Muscle of back (tissue), 13 donors: ENCODE measurements at places on chromosomes 6 and 20. TPM values are rescaled to one million over a fixed set of nuclear protein-coding genes. Genes with fewer than 3 reads are reported as not detected.

- no peak for DNase-seq
Observed at GRCh38 chr20:62508641-62509051, 32.9 kb upstream of the GATA5 start.

DNA sequence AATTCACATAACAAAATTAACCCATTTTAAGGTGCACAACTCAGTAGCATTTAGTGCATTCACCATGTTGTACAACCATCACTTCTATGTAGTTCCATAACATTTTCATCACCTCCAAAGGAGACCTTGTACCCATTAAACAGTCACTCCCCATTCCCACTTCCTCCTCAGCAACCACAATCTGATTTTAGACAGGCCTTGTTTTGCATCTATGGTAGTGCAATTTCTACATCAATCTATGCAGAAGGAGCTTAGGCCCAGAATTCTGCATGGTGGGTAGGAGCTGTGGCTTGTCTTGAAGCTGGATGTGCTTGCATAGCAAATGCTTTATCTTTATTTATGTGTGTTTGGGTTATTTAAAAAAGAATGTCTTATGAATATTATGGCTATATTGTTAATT lies 13.5 kb upstream of the HLA-DQA1 start:
- no peak for DNase-seq

DNA sequence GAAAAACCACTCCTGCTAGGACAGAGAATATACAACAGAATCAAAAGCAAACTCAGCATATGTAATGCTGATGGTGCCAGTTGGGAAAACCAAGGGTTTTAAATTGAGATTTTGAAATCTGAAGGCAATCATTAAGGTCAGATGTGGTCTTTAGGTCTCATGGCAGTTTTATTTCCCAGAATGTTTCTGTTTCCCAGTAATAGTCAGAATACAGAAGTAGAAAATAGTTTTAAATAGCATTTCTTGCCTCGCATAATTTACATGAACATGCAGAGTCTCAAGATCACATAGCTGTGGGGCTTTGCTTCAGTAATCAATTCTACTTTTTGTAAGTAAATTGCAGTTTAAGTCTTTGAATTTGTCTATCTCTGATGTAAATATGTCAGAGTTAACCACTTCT lies 58.1 kb downstream of the RNF144B start:
- no peak for DNase-seq

GRCh38 chr6:82015526-82015925 lies 232.0 kb downstream of the IBTK start:
- DNase-seq: no peak

DNA sequence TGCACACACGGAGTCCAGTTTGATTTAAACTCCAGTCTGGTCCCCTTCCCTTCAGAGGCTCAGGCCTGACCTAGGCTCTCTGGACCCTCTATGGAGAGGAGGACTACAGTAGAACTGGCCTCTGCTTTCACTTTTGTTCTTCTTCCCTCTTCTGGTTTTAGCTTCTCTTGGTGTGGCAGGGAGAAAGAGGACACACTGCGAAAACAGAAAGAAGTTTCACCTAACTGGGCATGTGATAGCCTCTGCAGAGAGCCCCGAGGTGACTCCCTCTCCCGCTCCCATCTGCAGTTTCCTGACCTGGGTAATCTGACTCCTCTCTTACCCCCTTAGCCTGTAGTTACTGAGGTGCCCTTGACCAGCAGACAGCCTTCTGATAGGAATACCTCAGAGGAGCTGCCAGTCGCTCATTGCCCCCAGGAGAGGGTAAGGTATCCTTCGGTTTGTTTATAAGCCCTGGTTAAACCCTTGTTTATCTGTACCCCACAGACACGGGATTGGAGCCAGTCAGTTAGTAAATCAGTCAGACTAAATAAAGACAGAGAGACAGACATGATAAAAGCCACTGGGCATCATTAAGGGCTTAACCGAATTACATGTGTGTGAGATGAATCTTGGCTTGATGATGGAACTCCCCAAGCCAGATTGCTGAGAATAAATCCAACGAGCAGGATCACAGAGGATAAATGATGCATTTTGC lies 12.0 kb upstream of the DTNBP1 start:
- DNase-seq: no peak

The DLL1 gene
- 18.8 TPM for polyA plus RNA-seq

The SLCO4A1 gene
- polyA plus RNA-seq: 0.41 TPM

GRCh38 chr20:48897305-48898010 lies 24.1 kb upstream of the ARFGEF2 start:
- peak; percentile 58 for DNase-seq

The PPP1R3G gene
- polyA plus RNA-seq: 2.4 TPM

The CAP2 gene
- polyA plus RNA-seq: 188 TPM

- no peak for DNase-seq
Observed at GRCh38 chr6:11851387-11851786, 72.8 kb upstream of the ADTRP start.

DNA sequence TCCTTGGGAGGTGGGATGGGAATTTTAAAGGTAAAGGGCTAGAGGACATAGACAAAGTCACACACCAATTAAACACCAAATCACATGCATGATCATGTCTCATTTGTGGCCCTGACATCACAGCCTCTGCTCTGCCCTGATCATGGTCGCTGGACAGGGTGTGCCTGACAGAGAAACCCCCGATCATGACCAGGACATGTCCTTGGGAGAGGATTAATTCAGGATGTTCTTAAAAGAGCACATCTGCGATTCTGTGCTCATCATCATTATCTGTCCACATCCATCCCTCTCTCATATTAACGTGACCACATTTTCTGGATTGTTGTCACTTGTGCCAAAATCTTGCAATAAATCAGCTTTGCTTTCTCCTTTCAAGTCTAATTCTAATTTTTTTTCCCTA lies 7.7 kb upstream of the PBOV1 start:
- DNase-seq: no peak

DNA sequence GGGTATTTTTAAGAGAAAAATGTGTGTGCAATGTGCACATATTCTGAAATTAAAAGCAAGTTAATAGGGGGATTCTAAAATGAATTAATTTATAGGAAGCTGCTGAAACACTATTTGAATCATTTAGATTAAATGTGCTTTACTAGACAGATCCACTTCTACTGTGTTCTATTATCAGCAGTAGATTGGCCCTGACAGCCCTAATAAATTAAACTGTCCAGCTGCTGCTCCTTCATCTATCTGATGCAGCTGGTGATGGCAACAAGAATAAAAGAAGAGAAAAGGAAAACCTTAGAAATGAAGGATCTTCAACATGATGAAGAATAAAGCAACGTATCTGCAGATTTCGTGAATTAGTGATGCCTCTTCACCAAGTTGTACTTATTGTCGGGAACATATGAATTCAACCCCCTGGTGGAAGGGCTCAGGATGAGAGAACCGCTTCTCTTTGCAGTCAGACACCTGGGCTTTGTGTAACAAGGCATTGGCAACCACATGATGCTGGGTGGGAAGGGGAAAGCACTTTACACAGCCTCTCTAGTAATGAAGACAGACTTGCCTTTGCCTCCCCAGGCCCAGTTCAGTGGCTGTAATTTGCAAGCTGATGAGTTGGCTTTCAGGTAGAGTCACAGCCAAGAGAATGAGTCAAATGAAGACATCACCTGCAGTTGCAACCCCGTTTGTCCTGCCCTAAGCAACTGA lies 94.4 kb downstream of the LAMP5 start:
- no peak for DNase-seq

DNA sequence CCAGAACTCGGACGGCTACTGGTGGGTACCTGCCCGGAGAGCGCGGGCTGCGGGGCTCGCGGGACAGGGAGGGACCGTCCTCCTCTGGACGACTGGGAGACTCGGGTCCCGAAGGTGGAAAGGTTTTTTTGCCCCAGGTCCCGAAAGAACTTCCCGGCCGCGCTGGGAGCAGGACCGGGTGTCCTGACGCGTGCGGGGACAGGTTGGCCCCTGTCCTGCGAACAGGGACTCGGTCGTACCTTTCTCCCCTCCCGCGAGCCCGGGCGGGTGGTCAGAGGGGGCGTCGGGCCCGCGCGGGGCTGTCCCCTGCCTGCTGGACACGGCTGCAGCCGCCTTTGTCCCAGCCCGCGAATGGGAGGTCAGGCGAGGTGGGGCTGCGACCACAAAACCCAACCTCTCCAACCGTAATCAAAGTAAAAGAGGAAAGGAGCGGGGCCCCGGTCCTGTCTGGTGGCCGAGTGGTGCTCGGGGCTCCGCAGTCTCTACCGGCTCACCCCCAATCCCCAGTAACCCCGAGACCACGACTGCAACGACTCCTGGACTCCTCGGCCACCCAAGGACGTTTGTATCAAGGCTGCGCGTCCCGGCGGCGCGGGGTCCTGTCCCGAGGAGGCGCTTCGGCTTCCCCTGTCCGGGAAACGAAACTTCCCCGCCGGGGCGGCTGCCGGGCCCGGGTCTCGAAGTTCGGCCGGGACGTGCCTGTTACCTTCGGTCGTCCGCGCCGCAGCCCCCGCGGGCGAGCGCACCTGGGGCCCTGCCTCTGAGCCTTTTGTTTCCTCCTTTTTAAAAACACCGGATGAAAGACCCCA lies 798 bp downstream of the DSP start:
- DNase-seq: peak; percentile 21

- DNase-seq: peak; percentile 81
Observed at GRCh38 chr6:37103169-37104039, 66.5 kb upstream of the PIM1 start.

DNA sequence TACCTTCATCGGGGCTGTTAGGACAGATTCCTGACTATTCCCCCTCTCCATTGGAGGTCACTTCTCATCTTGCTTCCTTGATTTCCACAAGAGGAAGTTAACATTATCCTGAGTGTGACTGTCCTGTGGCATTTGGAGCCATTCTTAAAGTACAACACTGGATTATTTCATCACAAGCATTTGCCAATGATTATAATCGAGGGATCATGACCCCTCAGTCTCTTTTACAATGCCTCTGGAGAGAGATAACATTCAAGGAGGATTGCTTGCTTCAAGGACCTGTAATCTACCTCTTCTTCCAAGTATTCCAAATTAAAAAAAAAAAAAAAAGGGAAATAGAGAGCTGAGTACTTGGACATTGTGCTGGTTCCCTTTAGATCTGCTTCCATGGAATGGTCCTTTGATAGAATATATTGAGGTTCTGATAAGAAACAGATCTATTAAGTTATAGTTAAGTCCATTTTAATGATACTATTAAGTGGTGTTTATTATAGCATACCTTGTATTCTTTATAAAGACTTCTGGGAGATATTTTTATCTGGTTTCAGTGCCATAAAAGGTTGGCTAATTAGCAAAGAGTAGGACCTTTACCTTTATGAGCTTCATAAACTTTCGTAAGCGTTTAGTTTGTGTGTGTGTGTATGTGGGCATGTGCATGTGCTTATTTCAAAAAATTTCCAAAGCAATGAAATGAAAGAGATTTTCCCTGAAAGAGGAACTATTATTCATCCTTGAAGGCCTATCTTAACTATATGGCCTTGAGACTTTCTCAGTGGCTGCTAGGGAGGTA lies 469.1 kb downstream of the DHX35 start:
- DNase-seq: no peak

DNA sequence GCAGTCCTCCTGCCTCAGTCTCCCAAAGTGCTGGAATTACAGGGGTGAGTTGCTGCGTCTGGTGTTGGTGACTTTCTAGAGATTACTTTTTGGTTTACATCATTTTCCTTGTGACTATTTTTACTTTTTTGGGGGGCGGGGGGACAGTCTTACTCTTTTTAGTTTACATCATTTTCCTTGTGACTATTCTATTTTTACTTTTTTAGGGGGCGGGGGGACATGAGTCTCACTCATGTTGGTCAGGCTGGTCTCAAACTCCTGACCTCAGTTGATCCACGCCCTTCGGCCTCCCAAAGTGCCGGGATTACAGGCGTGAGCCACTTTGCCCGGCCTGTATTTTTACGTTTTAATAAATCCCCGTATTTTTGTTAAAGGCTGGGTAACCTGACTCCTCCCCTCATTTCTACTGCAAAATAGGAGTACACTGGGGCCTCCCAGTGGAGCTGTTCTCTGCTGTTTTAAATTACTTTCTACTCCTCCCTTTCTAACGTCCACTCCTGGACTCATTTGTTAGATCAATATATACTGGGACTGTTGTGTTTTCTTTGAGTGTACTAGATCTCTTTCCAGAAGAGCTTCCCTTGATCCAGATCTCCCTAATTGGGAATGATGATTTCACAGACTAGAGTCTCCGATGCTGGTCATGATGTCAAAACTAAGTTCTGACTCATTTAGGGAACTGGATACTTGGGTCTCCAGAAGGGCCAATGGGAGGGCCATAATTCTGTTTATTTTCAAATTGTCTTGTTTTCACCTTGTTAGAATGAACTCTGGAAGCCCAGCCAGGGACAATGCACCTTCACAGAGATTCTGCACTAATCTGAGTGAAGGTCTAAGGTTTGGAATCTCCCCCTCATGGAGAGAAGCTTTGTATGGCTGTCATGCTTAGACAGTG lies 9.2 kb downstream of the HSPA1B start:
- peak; percentile 45 for DNase-seq

DNA sequence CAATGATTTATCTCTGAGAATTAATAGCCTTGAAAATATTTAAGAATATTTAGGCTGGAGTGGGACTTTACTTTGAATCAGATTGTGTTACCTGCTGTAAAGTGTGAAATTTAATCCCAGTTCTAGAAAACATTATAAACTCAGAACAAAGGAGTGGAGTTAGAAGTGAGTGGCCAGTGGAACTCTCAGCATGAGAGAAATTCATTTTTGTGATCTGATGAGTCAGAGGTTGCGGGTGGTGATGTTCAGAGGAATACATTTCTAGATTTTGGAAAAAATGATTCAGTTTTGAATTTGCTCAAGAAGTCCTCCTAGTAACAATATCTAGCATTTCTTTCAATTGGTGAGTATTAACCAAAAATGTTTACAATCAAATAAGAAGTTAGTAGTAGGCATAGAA lies 167.5 kb downstream of the ZFAND3 start:
- no peak for DNase-seq

GRCh38 chr6:117441824-117442264 lies 16.1 kb upstream of the ROS1 start:
- no peak for DNase-seq

The TPBG gene
- 10.7 TPM for polyA plus RNA-seq

The TSPYL4 gene
- polyA plus RNA-seq: 15.9 TPM

DNA sequence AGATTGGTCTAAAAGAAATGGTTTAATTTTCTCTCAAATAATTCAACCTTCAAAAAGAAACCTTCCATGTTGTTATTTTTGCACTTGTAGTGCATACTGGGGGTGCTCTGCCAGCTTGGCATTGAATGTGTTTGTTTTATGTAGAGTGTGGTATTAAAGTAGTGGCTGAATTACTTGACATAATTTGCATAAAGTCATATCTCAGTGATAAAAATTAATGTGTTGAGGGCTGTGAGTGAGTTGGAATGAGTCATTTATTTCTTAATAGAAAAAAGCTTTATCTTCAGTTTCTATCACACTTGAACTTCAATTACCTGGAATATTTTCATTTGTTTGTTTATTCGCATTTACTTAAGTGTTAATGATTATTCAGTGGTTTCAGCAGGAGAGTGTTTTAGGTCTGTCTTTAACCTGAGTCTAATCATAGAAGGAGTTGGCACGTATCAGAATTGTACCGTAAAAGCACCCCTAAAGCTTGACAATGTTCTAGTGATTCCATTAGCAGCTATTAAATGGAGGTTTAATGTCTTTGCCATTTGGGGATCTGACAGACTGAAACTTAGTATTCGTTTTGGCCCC lies 801.2 kb upstream of the FLRT3 start:
- DNase-seq: no peak
